Activated CD8-positive, alpha-beta memory T cell treated with anti-CD3 and anti-CD28 coated beads, Interleukin-2, amount 50 U/mL, for 48 hours (primary cell): ENCODE measurements at places on chromosomes 13 and 19.

DNA sequence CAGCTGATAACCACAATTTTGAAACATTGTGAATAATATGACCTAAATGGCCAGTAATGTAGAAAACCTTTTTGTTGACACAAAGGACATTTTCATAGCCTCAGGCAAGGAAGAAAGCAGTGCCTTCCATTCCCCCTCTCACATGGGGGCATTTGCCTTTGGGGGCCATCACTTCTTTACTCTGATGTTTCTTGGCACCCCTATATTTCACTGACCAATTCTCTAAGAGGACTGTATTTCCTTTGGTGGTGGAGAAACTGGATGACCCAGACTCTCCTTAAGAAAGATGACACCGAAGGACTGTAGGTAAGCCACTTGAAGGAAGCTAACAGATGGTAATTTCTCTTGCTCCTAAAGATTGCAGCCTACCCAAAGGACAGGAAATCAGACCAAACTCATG, 254.6 kb downstream of the DCLK1 start:
- no peak for DNase-seq

GRCh38 chr19:40797963-40798682, 868 bp upstream of the EGLN2 start:
- peak; percentile 82 for DNase-seq

GRCh38 chr13:44068169-44068568, 188.5 kb downstream of the LACC1 start:
- no peak for DNase-seq

DNA sequence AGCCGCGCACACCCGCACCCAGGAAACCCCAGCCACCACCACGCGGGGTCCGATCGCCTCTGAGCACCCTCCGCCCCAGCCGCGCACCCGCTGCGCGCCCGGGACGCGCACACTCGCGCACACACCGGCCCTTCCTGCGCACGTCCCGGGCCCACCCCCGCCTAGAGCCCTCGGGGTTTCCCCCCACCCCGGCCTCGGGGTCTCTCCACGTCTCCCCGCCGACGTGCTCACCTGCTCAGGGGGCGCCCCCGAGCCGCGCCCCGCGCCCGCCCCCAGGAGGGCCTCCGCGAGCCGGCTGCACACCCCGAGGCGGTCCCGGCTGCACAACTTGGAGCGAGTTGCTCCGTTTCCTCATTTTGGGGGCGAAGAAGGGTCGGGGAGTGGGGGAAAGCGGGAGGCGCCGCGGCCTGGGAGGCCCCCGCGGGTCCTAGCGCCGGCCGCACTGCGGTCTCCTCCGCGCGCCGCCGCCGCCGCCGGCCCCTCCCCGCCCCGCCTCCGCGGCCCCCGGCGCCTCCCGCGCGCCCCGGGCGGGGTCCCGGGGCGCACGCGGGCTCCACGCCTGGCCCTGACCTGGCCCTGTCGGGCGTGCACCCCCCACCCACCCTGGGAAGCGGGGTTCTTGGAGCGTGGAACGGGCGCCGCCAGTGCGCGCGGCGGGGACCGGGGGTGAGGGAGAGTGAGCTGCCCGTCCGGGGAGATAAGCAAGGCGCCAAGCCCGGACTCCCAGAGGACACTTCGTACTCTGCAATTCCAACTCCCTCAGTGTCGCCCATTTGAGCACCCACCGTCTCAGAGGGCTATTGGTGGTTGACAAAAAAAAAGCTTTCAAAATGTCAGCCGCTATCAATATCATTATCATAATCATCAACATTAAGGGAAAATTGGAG, at the start of gene MATK:
Gene MATK (minus strand): TSS at position 444 of the 887 bp plus-strand sequence. CDS start 1,246 bp downstream, outside the sequence.
- DNase-seq, result peak; percentile 71

DNA sequence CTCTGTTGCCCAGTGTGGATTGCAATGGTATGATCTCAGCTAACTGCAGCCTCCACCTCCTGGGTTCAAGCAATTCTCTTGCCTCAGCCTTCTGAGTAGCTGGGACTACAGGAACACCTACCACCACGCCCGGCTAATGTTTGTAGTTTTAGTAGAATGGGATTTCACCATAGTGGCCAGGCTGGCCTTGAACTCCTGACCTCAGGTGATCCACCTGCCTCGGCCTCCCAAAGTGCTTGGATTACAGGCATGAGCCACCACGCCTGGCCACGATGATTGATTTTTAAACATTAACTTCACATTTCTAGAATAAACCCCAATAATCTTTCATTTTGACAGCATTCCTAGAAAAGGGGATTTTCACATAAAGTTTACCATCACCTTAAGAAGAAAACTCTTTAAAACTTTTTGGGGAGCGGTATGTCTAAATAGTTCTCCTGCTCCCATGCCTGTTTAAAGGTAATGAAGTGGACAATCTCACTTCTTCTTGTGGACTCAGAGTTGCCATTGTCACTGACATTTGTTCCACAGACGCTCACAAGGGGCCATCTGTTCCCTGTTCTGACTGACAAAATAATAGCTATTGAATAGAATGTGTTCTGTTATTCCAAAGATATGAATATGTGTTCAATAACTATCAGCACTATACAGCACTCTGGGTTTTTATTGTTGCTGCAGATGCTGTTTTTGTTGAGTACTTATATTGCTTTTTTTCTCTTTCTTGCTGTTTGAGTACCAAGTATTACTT, 66.1 kb upstream of the C1QTNF9B start:
- DNase-seq, result no peak

- DNase-seq, result no peak
Observed at GRCh38 chr13:101624210-101624922, 171.9 kb downstream of the ITGBL1 start.

GRCh38 chr13:69820180-69820579, 287.4 kb upstream of the ATXN8OS start:
- DNase-seq, result no peak

DNA sequence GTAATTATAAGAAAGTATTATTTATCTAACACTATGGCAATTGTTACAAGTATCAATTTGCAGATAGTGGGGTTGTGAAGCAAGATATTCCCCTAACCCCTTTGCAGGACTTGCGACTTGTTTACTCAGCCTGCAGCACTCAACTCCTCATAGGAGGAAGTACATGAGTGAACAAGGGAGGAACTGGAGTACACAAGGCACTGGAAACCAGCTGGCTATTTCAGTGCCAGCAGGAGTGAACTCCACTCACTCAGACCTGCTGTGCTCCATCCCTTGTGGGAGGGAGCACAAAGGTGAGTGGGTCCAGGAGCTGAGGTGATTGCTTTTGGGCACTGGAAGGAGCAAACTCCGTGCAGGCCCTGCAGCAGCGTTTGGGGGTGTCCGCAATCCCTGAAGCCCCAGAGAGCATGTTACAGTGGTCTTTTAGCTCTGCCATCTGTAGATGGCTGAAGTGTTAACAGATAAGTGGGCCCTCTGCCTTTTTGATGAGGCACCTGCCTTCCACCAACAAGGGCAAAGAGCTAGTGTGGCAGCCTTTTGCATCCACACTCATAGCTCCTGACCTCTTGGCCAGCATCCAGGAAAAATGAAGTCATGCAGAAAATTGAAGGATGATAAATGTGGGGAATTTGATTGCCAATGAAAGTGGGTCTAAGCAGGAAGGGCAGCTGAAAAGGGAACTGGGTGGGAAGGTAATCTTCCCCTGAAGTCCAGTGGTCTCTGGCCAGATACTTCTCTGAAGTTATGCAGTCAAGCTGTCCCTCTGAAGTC, 802.2 kb upstream of the MIR17HG start:
- no peak for DNase-seq

DNA sequence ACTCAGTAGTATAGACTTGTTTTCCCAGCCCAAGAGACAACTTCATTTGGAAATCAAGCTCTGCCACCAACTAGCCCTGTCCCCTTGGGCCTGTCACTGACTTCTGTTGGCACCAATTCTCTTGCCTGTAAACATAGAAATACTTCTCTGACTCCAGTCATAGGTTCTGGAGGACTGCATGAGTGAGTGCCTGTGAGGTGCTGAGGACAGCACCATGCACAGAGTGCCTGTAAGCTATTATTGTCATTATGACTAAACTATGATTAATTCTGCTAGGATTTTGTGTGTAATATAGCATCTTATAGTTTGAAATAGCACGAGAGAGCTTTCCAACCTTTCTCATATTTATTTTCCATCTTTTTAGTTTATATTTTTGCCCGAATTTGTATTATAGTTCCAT, 247.9 kb downstream of the MYO16 start:
- no peak for DNase-seq

- DNase-seq, result no peak
Observed at GRCh38 chr13:47835470-47836228, 165.4 kb downstream of the SUCLA2 start.

GRCh38 chr19:18362934-18363542, 22.6 kb downstream of the PGPEP1 start:
- DNase-seq, result no peak

DNA sequence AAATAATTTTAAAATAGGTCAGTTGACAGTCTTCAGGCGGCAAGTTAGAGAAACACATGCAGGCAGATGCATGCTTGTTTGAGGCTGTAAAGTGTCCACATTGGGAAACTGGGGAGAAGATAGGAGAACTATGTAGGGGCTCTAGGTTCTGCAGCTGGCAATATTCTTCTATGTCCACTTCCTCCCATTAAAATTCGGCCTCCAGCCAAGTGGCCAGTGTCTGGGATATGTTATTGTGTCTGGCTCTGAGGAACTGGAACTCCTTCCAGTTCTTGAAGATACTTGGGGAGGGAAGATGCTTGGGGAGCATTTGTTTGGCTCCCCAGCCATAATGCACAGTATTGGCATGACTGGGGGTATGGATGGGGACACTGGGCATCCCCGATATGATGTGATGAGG, 20.9 kb upstream of the KLF2 start:
- no peak for DNase-seq

GRCh38 chr13:73943137-73943964, 190.9 kb downstream of the KLF12 start:
- DNase-seq, result no peak

GRCh38 chr13:76414320-76414719, 471.9 kb downstream of the KCTD12 start:
- no peak for DNase-seq

- no peak for DNase-seq
Observed at GRCh38 chr19:28019371-28019770, 1193.6 kb downstream of the UQCRFS1 start.

GRCh38 chr13:61358599-61358998, 57.0 kb downstream of the PCDH20 start:
- DNase-seq, result no peak

DNA sequence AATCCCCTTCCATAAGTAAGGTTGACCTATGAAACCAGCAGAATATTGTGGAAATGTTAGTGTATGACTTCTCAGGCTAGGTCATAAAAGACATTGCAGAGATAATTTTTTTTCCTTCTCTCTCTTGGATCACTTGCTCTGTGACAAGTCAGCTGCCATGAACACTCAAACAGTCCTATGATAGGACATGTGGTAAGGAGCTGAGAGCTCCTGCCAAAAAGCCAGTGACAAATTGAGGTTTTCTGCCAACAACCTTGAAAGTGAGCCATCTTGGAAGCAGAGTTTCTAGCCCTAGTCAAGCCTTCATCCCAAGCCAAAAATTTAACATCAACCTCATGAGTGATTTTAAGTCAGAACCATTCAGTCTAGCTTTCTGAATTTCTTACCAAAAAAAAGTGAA, 270.9 kb upstream of the NBEA start:
- DNase-seq, result no peak

- no peak for DNase-seq
Observed at GRCh38 chr19:54871696-54872095, 2.3 kb upstream of the FCAR start.

DNA sequence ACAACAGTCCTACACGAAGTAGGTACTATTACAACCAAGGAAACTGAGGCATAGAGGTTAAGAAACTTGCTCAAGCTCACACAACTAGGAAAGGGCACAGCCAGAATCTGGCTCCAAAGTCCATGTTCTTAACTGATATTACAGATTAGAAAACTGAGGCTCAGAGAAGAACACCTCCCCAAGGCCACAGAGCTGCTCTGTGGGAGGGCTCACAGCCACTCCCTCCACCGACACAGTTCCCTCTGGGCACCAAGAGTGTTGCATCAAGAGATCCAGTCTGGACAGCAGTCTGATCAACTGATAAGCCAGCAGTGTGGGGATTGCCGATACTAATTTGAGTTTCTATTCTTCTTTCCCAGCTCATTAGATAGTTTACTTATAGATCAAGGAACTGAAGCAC, 29.5 kb downstream of the SLC15A1 start:
- DNase-seq, result no peak

GRCh38 chr13:32059511-32059984, 28.0 kb downstream of the FRY start:
- DNase-seq, result no peak

GRCh38 chr13:111443981-111444380, 123.5 kb downstream of the TEX29 start:
- DNase-seq, result no peak

- no peak for DNase-seq
Observed at GRCh38 chr13:100245104-100245503, 156.2 kb downstream of the PCCA start.

- no peak for DNase-seq
Observed at GRCh38 chr19:18353378-18354005, 13.1 kb downstream of the PGPEP1 start.

- DNase-seq, result peak; percentile 78
Observed at GRCh38 chr13:114143806-114144605, 11.6 kb upstream of the RASA3 start.

GRCh38 chr19:49363268-49364082, at the start of gene DKKL1:
Gene DKKL1, plus strand, starts transcription at chr19:49363877. Its CDS starts 122 bp downstream, at chr19:49363999.
- DNase-seq, result peak; percentile 95

GRCh38 chr13:96783511-96783910, 210.8 kb downstream of the OXGR1 start:
- no peak for DNase-seq

- DNase-seq, result no peak
Observed at GRCh38 chr13:108154421-108154858, 60.9 kb downstream of the LIG4 start.

DNA sequence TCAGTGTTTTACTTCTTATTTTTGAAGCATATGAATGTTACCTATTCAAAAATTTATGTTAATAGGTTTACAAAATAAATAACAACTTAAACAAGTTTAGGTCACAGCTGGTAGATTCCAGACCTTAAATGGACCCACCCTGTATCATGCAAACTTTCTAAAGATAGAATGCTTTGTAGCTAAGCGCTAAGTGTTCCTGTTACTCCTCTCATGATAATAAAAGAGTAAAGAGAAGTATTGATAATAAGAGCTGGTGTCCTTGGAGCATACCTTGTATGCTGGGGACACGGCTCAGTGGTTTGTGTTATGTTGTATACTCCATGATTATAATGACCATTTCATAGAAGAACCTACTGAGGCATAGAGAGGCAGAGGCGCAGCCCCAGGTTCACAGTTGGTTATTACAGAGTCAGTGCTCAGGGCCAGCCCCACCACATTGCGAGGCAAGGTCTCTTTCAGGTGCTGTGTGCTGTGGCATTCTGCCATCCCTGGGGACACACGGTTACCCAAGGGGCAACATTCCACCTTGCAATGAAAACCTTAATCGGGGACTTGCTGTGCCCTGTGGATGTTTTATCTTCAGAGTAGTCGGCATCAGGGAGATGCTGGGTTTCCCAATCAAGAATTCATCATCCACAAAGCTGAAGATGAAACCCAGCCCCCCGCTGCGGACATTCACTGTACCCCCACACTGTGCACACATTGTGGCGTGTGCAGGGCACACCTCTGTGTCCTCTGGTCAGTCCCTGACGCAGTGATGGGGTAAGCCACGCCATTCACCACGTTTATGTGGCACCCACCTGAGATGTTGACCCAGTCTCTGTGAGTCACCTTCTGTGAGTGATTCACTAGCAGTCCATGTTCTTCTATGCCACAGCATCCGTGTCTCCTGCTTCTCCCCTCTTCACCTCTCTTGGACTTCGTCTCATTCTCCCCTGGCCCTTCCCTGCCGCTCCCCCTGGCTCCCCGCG, 186.7 kb downstream of the COL4A1 start:
- DNase-seq, result no peak
